ENCODE measurements at places on chromosomes 12 and 14.

- no peak for DNase-seq
Observed at GRCh38 chr12:48193623-48194022, 9.5 kb downstream of the OR10AD1 start.

DNA sequence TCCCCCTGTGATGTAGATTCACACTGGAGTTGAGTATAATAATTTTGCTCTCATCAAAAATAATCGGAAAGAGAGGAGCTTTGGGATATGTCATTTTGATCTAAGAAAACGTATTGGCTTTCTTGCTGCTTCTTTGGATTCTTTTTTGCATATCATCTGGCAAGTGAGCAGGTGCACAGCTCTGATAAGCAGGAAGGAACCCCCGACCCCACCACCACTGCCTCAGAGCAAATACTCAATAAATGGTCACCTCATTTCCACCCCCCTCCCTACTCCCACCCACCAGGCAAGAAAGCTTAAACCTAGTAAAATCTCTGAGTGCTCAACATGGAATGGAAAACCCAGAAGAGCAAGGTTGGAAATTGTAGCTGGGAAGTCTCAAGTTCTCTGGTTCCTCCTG lies 49.4 kb downstream of the IFNG-AS1 start:
- no peak for DNase-seq

GRCh38 chr14:42629553-42629952 lies 1022.9 kb downstream of the LRFN5 start:
- no peak for DNase-seq

DNA sequence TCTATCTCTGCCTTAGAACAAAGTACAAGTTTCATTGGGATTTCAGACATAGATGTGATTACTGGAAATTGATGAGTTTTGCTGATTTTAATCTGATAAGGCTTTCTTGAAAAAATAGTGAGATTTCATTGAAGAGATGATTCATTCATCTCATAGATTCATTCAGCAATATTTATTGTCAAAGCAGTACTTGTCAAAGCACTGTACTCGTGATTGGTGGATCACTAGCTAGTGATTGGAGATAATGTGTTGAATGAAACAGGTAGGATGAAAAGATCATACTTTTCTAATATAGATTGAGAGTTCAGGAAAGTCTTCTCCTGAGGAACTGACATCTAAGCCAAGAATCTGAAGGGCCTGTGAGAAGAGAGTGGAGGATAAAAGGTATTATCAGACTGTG lies 71.0 kb downstream of the KTN1 start:
- DNase-seq: no peak

GRCh38 chr14:80354860-80355581 lies 143.7 kb upstream of the DIO2 start:
- DNase-seq: no peak

DNA sequence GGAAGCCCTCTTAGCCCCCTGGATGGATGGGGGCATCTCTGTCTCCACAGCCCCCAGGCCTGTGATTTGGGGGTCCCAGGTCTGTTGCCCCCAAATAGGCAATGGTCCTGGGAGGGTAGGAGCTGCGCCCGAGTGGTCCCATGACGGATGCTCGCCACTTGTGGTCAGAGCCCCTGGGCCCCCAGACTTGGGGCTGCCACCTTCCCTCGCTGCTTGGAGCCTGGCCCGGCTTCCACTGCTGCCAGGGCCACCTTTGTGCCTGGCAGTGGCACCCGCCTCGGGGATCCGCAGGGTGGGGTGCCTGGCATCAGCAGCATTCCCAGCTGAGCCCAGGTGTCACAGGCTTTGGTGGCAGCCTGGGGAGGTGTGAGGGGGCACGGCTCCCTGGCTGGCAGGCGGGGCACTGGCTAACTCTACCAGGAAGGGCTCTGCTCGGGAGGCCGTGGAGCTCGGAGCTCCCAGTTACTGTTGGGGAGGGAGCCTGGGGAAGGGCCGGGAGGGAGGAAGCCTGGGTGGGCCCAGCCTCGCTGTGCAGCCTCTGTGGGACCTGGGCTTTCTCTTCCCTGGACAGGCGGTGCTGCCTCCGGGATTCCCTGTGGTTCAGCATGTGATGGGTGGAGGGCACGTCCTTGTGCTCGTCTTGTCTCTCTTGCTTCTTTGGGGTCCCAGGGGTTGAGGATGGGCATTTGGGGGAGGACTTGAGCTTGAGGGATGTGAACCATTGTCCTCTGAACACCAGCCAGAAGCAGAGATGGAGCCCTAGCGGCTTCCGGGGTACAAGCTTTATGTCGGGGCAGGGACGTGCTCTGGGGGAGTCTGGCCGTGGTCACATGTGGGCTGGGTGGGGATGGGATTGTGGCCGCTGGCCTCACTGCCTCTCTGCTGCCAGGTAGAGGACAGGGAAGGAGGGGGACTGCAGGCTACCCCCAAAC lies 5.4 kb downstream of the KIF26A start:
- no peak for DNase-seq

DNA sequence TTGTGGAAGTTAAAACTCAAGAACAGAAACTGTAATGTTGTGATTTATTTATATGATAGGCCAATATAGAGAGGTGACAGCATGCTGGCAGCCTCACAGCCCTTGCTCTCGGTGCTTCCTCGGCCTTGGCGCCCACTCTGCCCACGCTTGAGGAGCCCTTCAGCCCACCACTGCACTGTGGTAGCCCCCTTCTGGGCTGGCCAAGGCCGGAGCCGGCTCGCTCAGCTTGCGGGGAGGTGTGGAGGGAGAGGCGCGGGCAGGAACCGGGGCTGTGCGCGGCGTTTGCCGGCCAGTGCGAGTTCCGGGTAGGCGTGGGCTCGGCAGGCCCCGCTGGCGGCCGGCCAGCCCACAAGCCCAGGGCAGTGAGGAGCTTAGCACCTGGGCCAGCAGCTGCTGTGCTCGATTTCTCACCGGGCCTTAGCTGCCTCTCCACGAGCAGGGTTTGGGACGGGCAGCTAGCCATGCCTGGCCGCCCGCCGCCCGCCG lies 65.8 kb upstream of the SLC8A3 start:
- DNase-seq: no peak

DNA sequence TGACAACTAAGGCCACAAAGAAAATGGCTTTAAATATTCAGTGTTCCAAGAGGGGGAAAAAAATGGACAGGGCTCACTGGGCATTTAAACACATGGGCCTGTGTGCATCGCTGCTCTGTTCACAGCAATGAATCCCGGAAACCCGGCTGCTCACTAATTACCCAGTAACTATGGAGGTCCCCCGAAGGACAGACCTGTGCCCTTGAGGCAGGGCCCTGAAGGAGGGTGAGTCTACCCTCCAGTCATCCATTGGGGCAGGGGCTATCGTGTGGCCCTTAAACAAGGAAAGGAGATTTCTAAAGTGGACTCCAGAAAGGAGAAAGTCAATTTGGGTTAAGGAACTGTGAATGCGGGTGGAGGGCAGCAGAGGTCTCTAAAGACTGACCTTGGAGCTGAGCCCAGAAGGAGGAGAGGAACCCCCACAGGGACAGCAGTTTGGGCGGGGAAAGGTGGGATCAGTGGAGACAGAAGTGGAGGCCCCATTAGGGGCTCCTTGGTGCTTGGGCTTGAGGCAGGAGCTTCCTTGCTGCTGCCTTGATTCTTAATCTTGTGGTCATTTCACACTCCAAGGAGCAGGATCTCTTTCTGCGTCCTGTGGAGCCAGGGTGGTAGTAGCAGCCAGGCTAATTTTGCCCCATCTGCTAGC lies 1.4 kb upstream of the CLMN start:
- no peak for DNase-seq

DNA sequence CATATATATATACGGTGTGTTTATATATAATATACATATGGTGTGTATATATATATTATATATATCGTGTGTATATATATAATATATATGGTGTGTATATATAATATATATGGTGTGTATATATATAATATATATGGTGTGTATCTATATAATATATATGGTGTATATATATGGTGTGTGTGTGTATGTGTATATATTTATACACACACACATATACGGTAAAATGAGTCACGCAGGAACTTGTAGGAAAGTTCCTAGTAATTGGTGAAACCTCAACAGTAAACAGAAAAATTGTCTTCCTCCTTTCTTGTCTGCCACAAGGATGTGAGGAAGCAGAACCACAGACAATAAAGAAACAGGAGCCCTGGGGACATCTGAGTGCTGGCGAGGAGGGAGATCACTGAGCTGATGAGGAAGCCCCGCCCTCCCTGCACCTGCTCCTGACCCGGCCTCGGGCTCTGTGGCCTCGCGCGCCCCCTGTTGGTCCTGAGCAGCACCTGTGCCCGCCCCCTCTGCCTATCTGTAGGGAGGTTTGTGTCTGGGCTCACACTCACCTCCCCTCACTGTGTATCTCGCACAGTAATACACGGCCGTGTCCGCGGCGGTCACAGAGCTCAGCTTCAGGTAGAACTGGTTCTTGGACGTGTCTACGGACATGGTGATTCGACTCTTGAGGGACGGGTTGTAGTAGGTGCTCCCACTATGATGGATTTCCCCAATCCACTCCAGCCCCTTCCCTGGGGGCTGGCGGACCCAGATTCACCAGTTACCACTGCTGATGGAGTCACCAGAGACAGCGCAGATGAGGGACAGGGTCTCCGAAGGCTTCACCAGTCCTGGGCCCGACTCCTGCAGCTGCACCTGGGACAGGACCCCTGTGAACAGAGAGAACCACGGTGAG lies 1079.4 kb downstream of the TMEM121 start:
- peak; percentile 69 for DNase-seq

DNA sequence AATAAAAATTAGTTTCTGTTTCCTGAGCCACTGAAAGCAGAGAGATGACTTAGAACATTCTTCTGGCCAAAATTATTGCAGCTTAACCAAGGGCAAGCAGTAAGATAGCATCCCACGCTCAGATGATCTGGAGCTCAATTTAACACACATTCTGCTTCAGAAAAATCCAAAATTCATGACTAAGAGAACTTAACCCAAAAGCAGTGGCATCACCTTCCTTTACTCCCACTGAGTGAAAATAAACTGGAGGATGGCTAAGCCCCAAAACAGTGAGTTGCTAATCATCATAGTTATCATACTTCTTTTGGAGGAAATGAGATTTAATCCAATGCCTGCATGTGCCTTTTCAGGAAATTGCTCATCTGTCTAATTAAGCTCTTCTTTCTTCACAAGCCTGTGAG lies 195.4 kb downstream of the DUSP6 start:
- DNase-seq: no peak

- DNase-seq: no peak
Observed at GRCh38 chr14:94636744-94637412, 24.7 kb downstream of the SERPINA3 start.

GRCh38 chr12:120874547-120875245 lies 29.5 kb downstream of the SPPL3 start:
- DNase-seq: no peak

GRCh38 chr14:58430156-58430555 lies 2.6 kb downstream of the KIAA0586 start:
- DNase-seq: no peak

- no peak for DNase-seq
Observed at GRCh38 chr14:58109744-58110143, 42.3 kb downstream of the ARMH4 start.

- no peak for DNase-seq
Observed at GRCh38 chr12:52501490-52501889, 8.4 kb upstream of the KRT6A start.

- DNase-seq: no peak
Observed at GRCh38 chr12:45621703-45622102, 107.8 kb upstream of the ARID2 start.

- no peak for DNase-seq
Observed at GRCh38 chr12:45257185-45257930, 41.5 kb downstream of the ANO6 start.

DNA sequence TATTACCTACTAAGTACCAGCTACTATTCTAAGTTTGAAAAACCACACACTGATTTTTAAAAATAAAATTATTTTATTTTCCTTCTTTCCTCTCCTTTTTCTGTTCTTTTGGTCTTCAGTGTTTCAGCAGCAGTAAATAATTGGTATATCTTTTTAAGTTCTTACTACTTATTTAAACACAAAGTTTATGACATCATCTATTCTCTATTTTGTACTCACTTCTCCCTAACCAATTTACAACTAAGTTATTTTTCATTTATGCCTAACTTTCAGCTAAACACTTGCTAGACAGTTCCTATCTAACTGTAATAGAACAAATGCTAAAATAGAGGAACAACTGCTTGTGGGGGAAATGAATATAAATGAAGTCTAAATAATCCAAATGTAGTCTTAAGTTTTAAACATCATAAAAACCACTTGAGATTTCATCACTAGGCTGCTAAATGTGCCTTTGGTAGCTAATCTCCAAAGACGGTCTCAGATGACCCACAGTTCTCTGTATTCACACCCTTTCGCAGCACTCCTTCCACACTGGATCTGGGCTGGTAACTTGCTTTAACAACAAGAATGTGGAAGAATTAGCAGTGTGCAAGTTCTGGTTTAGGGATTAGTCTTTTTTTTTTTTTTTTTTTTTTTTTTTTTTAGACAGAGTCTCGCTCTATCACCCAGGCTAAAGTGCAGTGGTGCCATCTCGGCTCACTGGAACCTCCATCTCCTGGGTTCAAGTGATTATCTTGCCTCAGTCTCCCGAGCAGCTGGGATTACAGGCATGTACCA lies 41.0 kb downstream of the TFCP2 start:
- no peak for DNase-seq

GRCh38 chr12:50174971-50175715 lies 8.0 kb upstream of the CERS5 start:
- no peak for DNase-seq

DNA sequence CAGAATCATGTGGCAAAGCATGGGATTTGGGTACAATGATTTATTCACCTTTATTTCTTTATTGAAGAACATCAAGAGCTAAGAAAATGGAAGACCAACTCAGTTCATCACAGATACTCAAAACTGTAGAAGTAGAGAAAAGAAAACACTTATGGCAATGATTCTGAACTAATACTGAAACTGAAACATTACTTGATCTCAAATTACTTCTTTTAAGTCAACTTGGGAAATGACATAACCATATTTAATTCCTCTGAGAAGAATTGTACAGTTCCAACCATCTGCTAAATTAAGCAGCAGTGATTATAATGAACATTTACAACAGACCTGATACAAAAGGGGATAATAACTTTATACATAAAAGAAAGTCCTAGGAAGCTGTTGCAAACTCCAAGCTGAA lies 466.5 kb downstream of the TMTC2 start:
- DNase-seq: no peak

- DNase-seq: no peak
Observed at GRCh38 chr14:99508896-99509629, 27.9 kb downstream of the CCNK start.

- DNase-seq: no peak
Observed at GRCh38 chr14:69274321-69274720, 14.4 kb downstream of the GALNT16 start.

DNA sequence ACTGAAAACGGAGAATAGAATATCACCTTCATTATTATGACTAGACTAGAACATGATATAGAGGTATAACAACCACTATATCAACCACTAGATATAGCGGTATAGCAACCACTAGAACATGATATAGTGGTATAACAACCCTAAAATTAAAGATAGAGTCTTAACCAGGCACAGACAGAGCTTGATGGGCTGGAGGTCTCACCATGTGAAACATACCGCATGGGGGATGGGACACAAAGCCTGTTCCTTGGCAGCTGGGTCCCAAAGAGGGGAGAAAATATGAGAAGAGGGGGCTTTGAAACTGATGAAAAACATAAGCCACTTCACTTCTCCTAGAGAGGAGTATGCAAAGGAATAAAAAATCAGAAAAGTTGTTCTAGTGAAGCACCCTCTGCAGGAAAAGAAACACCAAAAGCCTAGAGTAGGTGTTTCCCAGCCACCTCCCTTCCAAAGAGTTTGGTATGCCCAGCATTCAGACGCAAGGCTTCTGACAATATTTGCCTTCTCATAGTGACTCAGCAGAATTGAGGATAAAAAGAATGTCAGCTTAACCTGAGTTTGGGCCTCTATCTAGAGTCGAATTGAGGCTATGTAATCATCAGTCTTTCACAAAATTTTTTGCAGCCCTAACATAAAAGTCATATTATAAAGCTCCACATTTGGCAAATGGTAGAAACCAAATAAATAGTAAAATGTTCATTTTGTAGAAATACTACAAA lies 316.4 kb downstream of the NOVA1 start:
- no peak for DNase-seq

All from activated T-helper 1 cell treated with anti-CD3 and anti-CD28 coated beads, Interleukin-2, amount 50 U/mL, for 16 hours (primary cell).